Renal cortex interstitium (tissue), 15 donors: ENCODE measurements at places on chromosomes 16 and 17. TPM values are rescaled to one million over a fixed set of nuclear protein-coding genes. Genes with fewer than 3 reads are reported as not detected.

Gene ZACN
- 15.8 TPM for polyA plus RNA-seq

- no peak for DNase-seq
These were observed 20.3 kb downstream of the ANKRD40 start for GRCh38 chr17:50687200-50688066.

GRCh38 chr17:17812211-17813054, 24.4 kb downstream of the SREBF1 start:
- no peak for DNase-seq

DNA sequence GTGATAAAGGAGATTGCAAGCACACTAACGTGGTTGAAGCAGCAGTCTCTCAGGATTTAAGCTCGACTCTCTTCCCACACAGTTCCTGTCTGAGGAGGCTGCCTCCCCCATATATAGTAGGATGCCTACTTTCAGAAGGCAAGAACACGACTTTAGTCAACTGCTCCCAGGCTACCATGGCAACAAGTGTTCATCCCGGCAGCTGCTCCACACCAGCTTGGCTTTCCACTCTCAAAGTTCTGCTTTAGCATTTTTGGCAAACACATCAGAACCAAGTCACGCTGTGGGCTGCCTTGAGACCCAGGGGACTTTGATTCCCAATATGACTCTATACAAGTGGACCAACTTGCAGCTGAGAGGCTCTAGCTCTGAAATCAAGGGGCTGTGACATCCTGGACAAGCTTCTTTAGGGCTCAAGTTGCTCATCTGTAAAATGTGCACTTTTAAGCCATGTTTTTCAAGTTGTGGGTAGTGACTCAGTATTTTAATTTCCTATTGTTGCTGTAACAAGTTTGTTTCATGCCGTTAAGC, 16.5 kb downstream of the ZP2 start:
- no peak for DNase-seq

Gene KCNJ2
- polyA plus RNA-seq, result 3.1 TPM

- DNase-seq, result no peak
These were observed 77.5 kb downstream of the ZNF423 start for GRCh38 chr16:49778202-49778930.

DNA sequence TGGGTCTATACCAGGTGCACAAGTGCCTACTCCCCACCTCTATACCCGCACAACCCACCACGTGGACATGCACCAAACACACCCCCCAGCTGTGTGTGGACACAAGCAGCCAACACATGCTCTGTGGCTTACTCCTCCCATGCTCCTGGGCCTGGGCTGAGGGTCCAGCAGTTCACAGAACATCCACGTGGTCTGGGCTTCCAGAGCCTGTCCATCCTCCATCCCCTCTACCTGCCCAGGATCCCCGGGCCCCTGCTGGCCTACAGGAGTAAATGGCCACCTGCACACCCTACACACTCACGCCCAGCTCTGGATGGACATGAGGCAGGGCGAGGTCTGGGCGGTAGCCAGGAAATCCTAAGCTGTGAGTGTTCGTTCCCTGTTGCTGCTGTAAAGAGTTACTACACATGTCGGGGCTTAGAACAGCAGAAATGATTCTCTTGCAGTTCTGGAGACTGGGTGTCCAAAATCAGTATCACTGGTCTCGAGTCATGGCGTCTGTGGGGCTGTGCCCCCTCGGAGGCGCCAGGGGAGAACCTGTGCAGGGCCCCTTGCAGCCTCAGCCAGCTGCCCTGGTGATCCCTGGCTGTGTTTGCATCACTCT, 15.0 kb upstream of the RAI1 start:
- no peak for DNase-seq

Gene ITGB3
- polyA plus RNA-seq, result 17.0 TPM

Gene GP1BA
- polyA plus RNA-seq, result 2.0 TPM

DNA sequence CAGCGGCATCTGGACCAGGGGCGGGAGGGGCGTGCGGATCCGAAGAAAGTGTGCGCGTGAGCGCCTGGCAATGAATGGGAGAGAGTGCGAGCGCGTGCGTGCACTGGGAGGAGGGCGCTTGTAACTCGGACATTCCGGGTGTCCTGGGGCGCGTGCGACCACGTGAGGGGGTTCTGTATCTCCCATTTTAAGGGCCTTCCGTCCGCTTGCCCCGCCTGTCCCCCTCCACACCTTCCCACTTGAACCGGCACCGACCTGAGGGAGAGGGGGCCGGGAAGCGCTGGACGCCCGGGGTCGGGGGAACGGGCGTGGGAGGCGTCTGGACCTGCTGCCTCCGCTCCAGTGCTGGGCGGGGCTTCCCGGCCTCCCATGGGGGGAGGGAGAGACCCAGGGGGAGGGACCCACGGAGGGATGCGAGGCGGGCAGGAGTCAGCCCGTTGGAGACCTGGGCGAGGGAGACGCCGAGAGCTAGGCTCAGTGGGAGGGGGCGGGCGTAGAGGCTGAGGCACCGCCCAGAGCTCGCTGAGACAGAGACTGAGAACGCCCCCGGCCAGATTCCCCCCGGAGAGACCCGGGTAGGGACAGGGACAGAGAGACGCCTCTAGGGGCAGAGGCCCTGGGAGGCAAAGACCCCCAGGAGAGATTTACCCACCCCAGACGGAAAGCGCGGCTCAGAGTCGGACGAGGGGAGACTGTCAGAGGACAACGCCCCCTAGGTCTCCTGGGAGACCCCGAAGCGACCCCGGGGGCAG, at the start of gene KREMEN2:
Gene KREMEN2 (plus strand): TSS at position 553 of the 752 bp plus-strand sequence. CDS start 246 bp downstream, outside the sequence.
- no peak for DNase-seq

DNA sequence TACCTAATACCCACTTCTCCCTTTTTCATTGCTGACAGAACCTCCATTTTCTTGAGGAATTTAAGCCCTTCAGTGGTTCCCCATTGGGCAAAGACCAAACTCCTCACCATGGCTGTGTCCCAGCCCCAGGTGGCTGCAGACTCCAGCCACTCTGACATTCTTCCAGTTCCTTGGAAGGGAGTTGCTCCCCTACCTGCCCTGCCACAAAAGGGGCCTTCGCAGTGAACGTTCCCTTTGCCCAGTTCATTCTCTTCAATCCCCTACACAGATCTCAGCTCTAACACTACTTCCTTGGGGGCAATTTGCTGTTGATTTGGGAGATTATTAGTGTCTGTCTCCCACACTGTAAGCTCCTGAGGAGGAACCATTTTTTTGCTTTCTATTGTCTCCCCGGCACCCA, 3.2 kb upstream of the AKTIP start:
- no peak for DNase-seq

- DNase-seq, result no peak
These were observed 155.6 kb downstream of the SNX11 start for GRCh38 chr17:48262982-48263730.

GRCh38 chr17:63722403-63722802, 19.2 kb downstream of the STRADA start:
- DNase-seq, result no peak

Gene FBXW10B
- polyA plus RNA-seq, result 0.26 TPM

Gene CDC6
- polyA plus RNA-seq, result 27.8 TPM

- no peak for DNase-seq
These were observed 3.4 kb upstream of the MLLT6 start for GRCh38 chr17:38701504-38702165.

- DNase-seq, result no peak
These were observed 1.2 kb downstream of the PSMD11 start for GRCh38 chr17:32445497-32445896.
